ENCODE measurements at places on chromosomes 7 and 10.

- DNase-seq: peak; percentile 70
These were observed 120.7 kb downstream of the SRPK2 start for GRCh38 chr7:105268056-105268455.

- peak; percentile 60 for DNase-seq
These were observed 19.4 kb downstream of the PFKFB3 start for GRCh38 chr10:6221971-6222751.

DNA sequence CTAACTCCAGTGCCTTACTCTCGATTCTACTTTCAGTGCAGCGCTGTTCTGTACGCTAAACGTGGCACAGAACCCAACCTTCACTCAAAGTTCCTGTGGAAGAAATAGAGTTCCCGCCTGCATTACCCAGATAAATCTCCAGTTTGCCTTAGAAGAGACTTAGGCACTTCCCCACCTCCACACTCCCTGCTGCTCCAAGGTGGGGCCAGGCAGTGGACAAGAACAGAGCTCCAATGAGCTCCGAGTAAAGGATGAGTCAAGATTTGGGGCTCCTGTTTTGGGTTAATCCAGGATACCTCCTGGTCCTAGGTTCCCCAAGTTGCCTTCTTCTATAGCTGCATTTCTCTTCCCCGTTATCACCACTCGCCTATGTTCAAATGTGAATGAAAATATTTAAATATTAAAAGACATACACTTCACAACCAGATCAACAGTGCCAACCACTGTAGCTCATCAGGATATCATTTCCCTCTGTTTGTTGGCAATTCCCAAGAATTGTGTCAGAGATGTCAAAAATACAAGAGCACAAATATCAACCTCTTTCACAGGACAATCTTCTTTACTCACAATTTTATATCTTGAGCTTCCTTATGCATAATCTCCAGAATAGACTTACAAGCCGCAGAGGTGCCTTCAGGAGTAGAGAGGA lies 48.0 kb downstream of the MALSU1 start:
- DNase-seq: no peak

DNA sequence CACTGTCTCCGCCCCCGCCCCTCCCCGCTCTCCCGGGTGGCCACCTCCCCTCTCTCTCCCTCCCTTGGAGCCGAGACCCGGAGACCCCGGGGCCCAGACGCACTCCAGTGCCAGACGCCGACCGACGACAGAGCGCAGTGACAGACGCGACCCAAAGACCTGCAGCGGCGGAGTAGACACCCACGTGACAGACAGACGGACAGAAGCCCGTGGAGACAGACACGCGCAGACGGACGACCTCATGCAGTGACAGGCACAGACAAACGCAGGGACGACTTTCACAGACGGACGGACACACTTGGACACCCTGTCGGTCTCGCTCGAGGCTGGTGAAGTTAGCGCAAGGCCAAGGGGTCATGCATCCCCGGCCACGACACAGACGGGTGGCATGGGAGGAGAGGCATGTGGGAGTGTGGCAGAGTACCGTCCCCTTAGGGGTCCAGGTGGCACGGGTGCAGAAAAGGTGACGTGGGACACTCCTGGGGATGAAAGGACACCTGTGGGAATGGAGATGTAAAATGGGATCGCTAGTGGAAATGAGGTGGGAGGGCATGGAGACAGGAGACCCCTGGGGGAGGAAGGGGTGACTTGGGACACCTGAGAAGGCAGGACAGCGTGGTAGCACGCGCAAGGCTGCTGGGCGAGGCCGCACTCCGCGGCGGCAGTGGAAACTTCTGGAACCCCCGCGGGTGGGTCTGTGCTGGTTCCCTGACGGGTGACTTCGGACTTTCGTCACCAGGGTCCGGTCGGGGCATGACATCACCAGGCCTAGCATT lies 456 bp upstream of the ACHE start:
- DNase-seq: no peak

DNA sequence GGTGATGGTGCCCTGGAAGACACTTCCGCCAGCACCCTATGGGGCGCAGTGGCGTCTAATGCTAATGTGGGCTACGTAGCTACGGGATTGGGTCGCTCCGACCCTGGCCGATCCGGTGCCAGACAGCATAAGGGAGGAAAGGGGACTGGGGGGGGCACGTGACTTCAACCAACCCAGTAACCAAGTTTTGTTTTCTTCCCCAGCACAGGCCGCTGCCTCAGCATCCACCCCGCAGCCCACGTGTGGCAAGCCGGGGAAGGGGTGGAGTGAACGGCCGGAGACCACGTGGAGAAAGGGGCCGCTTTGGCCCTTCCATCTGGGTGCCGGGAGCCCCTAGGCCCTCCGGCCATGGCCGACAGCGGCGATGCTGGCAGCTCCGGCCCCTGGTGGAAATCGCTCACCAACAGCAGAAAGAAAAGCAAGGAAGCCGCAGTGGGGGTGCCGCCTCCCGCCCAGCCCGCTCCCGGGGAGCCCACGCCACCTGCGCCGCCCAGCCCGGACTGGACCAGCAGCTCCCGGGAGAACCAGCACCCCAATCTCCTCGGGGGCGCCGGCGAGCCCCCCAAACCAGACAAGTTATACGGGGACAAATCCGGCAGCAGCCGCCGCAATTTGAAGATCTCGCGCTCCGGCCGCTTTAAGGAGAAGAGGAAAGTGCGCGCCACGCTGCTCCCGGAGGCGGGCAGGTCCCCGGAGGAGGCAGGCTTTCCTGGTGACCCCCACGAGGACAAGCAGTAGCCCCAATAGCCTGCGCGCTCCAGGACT lies 2.5 kb downstream of the PRR15 start:
- DNase-seq: no peak

DNA sequence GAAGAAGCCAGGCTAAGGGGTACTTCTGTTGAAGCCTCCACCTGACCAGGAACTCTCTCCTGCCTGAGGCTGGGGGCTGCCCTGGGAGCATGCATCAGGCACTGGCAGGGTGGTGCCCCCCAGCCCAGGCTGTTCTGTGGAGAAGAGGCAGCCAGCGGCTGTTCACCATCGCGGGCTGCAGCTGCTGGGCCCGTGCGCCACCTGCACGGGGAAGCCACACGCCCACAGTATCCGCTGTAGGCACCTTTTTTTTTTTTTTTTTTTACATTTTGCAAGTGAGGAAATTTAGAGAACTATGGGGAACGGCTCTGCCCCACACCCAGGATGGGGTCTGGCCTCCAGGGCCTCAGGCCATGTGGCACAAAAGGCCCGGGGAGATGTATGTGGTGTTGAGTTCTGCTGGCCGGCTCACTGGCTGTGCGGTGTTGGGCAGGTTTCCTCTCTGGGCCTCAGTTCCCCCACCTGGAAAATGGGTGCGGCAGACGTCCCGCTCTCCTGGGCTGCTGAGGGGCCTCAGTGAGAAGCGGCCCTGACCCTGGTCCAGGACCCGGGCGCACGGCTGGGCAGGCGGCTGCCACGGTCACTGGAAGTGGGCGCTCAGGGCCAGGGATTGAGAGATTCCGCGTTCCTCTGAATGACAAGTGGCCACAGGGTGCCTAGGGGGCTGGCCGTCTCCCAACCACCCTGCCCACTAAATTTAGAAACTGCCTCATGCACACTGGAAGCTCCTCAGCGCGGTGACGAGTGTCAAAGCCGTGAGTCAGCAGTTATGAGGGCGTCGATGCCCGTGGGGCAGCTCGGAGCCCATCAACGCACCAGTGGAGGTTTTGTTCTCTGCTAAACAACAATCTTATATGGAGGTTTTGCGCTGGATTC lies 8.8 kb upstream of the INTS1 start:
- peak; percentile 75 for DNase-seq

DNA sequence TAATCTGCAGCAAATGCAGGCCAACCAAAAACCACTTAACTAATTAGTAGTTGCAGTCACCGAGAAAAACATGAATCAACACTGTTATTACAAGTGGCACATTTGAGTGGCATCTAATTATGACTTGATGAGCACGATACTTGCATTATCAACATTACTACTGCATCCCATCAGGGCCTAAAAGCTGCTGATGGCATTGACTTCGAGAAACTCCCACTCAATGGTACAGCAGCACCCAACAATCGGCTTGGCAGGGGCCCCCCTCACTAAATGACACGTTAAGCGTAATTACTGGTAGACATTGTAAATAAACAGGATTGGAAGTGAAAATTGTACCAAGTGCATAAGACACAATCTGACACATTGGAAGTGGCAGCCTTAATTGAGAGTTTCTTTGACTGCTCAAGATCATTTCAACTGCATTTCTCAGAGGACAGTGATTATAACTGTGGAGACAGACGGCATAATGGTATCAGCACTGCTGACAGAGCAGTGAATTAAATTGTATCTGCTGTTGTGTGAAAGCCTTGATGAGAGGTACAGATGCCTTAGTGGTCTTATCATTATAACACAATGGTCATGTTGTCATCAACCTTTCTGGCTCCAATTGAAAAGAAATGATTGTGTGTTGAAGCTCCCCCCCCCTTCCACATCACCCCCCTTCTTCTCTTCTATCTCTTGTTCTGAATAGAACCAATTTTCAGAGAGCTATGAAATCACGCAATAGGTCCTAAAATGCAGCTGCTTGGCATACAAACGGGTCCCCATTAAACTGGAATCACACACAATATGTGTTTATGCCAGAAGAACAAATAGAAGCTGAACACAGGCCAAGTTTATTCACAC lies 43.4 kb downstream of the SHTN1 start:
- DNase-seq: peak; percentile 12

DNA sequence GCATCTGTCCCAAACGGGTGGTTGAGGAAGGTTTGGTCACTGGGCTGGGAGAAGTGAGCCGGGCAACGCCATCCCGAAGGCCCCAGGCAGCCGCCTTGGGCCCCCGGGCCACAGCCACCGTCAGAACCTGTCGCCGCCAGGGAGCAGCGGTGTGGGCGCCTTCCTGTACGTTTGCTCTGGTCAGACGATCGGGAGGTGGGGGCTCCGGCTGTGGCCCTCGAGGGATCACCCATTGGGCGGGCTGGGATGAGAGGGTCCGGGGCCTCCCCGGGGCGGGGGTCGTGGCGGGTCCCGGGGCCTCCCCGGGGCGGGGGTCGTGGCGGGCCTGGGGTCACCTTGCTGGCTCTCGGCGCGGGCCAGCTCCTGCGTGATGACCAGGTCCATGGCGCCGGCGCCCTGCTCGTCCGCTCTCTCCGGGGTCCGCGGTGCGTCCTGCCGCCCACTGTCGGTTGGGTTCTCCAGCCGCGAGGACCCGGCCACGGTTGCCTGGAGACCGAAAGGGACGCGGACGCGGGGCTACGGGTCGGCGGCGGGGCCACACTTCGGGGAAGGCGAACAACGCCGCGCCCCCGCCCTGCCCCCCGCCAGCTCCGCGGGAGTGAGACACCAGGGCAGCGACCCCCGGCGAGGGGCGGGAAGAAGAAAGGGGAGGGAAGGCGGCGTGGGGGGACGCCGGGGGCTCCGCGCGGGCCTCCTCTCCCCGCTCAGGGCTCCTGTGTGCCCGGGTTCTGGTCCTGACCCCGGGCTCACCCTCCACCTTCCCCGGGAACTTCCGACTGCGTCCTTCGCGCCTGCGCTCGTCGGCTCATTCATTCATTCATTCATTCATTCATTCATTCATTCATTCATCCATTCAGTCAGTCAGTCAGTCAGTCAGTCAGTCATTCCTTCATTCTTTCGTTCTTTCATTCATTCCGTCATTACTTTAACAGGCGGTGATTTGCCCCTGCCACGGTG lies at the start of gene CFAP46:
CFAP46 (minus strand) TSS at position 470 of the 957 bp plus-strand sequence; CDS start at position 384, 86 bp downstream.
- DNase-seq: peak; percentile 76

DNA sequence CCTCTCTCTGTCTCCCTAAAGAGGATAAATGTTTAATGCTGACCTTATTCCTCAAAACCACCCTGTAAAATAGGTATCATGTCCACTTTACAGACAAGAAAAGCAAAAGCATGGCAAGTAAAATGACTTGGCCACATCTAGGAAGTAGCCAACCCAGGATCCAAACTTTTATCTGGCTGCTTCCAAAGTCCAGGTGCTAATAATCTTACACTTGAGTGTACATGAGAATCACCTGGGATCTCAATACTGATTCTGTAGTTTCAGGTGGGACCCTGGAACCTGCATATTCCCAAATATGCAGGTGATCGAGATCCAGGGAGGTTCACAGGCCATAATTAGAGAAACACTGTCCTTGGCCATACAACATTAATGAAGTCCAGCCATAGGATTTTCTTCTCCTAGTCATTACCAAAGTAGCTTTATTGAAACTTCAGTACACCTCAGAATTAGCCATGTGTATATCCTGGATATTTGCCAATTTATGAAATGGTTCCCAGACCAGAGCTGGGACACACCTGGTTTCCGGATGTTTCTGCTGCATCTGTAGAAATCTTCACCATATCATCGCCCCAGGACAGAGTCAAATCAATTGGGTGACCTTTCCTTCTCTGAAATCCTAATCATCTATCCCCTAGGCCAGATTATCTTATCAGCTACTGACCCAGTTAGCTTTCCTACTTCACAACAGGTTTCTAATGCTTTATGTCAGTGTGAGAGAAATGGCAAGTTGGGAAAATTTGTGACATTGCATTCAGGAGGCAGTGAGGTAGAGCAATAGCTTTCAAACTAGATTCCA lies 119.1 kb upstream of the KMT2E start:
- DNase-seq: no peak

Data from AG08395 (cell line).